ENCODE measurements at places on chromosomes 7 and 10.

GRCh38 chr7:44561481-44561880, 12.2 kb downstream of the DDX56 start:
- DNase-seq: no peak

- no peak for DNase-seq
Observed at GRCh38 chr7:95817866-95818640, 45.7 kb downstream of the DYNC1I1 start.

DNA sequence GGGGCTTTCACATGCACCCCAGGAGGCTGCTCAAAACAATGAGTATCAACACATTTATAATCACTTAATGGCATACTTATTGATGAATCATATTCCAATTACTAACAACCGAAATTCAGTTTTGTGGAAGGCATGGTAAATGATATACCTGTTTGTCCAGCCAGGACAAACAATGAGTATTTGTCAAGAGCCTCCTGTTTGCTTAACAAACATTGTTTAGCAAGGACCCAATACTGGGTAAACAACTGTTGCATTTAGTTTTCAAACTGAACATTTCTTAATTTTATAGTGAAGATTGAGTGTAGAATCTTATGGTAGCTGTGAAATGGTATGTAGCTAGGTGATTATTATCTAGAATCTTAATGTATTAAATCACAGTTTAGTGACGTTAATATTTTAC, 473.7 kb downstream of the ATRNL1 start:
- DNase-seq: no peak

DNA sequence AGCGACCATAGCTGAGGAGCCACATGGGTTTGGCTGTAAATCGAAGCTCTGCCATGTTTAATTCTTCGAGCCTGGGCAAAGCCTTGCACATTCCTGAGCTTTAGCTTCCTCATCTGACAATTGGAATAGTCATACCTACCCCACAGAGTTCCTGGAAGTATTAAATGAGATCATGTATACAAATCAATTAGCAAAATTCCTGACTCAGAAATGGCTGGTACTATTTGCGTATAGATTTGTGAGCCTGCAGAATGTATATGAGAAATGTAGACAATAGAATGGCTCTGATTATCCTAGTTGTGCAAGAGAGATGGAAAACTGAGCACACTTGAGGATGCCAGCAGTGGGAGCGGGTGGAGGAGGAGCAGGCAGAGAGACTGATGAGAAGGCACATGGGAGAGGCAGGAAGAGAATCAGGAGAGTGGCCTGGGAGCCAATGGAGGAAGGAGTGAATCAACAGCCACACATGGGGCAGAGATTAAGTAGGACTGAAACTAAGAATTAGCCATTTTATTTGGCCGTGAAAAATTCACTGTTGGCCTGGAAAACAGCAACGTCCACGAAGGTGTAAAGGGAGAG, 128.0 kb upstream of the C1GALT1 start:
- no peak for DNase-seq

DNA sequence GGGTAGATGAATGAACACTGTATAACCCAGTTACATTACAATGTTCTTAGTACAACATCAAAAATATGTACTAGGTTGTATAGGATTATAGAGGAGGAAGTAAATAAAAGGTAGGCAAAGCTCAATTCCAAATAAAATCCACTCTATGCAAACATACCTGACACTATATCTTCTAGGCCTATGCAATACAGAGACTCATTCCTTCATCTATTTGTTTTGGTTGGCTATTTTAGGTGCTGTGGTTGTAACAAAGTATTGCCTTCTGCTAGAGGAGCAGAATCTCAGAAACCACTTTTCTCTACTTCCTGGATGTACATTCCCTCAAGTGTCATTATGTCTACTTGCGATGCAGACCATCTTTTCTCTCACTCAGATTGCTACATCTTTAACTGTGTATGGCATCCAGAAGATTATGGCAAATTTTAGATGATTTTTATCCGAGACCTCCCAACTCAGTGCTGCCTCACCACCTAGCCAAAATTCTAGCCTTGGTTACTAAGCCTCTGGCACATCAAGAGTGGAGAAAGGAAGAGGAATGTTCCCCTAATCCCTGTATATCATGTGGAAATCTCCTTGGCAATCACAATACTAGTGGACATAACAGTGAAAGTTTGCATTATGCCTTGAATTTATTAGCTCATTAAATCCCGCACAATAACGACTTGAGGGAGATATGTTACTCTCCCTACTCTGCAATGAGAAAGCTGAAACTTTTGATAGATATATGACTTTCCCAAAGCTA, 5.5 kb upstream of the TFPI2 start:
- no peak for DNase-seq

- no peak for DNase-seq
Observed at GRCh38 chr7:74606101-74606908, 51.2 kb upstream of the GTF2I start.
